ENCODE measurements at places on chromosomes 1 and 21. TPM values are rescaled to one million over a fixed set of nuclear protein-coding genes. Genes with fewer than 3 reads are reported as not detected.

Gene TFAP2E
- not detected for total RNA-seq

Gene SPRR1B
- total RNA-seq = not detected

Gene DMBX1
- not detected for total RNA-seq

Gene CELA3A
- not detected for total RNA-seq

Gene F5
- total RNA-seq = not detected

Gene ADAM30
- total RNA-seq = not detected

Gene ERICH3
- not detected for total RNA-seq

Gene IL10
- not detected for total RNA-seq

Gene PYCR2
- 26.5 TPM for total RNA-seq

Gene NUP210L
- not detected for total RNA-seq

- peaks cover 3% of the 10 kb centered on the region for H3K36me3 ChIP-seq
- H3K4me1 ChIP-seq = no peaks in the 10 kb centered on the region
- no peaks in the 10 kb centered on the region for H3K27me3 ChIP-seq
- DNase-seq = no peak
- no peak overlapping the region for H3K4me3 ChIP-seq
Observed at GRCh38 chr1:150820730-150821512, 12.9 kb upstream of the CTSK start.

- H3K27ac ChIP-seq = peak overlapping the region; percentile 82
- H3K4me3 ChIP-seq = no peak overlapping the region
- peaks cover 51% of the 10 kb centered on the region for H3K4me1 ChIP-seq
- no peaks in the 10 kb centered on the region for H3K27me3 ChIP-seq
- no peak for DNase-seq
- no peaks in the 10 kb centered on the region for H3K36me3 ChIP-seq
Observed at GRCh38 chr1:203666609-203667008, 40.0 kb downstream of the ATP2B4 start.

DNA sequence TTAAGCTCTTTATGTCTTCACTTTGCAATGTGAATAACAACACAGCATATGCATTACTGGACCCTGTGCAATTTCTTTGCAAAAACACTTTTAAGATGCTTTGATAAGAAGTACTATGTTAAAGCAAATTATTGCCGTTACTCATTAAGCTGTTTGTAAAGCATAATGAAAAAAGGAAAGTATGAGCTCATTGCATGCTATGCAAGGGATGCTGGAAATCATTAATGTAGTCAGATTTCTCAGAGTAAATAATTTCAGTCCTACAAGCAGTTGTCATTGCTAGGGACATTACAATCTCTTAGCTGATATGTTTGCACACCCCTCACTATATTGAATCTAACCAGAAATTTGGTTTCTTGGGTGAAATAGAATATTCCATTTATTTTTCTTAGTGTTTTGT is 982.5 kb upstream of the ADGRL2 start:
- no peak for DNase-seq
- H3K4me3 ChIP-seq = no peak overlapping the region
- H3K27me3 ChIP-seq = no peaks in the 10 kb centered on the region
- H3K36me3 ChIP-seq = no peaks in the 10 kb centered on the region
- no peak overlapping the region for H3K27ac ChIP-seq
- H3K4me1 ChIP-seq = no peaks in the 10 kb centered on the region

DNA sequence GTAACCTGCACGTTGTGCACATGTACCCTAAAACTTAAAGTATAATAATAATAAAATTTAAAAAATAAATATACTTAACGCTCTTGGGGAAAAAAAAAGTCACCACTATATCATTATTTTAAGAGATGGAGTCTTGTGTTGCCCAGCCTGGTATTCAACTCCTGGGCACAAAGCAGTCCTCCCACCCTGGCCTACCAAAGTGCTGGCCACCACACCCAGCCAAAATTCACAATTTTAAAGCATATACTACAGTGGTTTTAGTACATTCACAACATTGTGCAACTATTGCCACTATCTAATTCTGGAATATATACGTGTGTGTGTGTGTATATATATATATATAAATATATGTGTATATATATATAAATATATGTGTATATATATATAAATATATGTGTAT is 5.9 kb downstream of the HMGN2 start:
- H3K36me3 ChIP-seq = peaks cover 2% of the 10 kb centered on the region
- H3K27me3 ChIP-seq = no peaks in the 10 kb centered on the region
- H3K4me3 ChIP-seq = no peak overlapping the region
- H3K27ac ChIP-seq = no peak overlapping the region

GRCh38 chr1:118974661-118975060 is 13.5 kb downstream of the TBX15 start:
- H3K27me3 ChIP-seq = peaks cover 79% of the 10 kb centered on the region
- no peak overlapping the region for H3K4me3 ChIP-seq
- no peak overlapping the region for H3K27ac ChIP-seq
- DNase-seq = no peak
- no peaks in the 10 kb centered on the region for H3K4me1 ChIP-seq

DNA sequence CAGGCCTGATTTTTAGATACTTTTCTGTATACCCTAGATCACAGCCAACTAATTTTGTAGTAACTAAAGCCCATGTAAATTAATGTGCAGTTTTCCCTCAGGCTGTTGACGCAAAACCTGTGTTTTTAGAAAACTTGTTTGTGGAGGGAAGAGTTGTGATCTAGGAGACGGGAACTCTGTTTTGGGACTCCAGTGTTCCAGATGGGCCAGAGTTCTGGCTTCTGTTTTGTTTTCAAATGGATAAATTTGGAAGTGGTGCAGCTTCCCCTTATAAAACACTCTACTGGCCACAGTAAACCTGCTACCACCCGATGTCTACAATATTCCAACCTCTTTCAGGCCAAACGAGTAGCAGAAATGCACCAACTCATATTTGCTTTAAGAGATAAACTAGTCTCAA is 13.6 kb upstream of the GPR88 start:
- no peaks in the 10 kb centered on the region for H3K4me1 ChIP-seq
- H3K36me3 ChIP-seq = no peaks in the 10 kb centered on the region
- DNase-seq = no peak

- H3K4me3 ChIP-seq = no peak overlapping the region
- H3K4me1 ChIP-seq = no peaks in the 10 kb centered on the region
- H3K27ac ChIP-seq = no peak overlapping the region
- no peak for DNase-seq
- no peaks in the 10 kb centered on the region for H3K36me3 ChIP-seq
Observed at GRCh38 chr1:168004531-168004930, 67.7 kb upstream of the MPC2 start.

- H3K27me3 ChIP-seq = no peaks in the 10 kb centered on the region
- peaks cover 16% of the 10 kb centered on the region for H3K4me1 ChIP-seq
- no peak for DNase-seq
- no peak overlapping the region for H3K4me3 ChIP-seq
- no peak overlapping the region for H3K27ac ChIP-seq
Observed at GRCh38 chr21:38244885-38245869, 11.6 kb upstream of the KCNJ15 start.

DNA sequence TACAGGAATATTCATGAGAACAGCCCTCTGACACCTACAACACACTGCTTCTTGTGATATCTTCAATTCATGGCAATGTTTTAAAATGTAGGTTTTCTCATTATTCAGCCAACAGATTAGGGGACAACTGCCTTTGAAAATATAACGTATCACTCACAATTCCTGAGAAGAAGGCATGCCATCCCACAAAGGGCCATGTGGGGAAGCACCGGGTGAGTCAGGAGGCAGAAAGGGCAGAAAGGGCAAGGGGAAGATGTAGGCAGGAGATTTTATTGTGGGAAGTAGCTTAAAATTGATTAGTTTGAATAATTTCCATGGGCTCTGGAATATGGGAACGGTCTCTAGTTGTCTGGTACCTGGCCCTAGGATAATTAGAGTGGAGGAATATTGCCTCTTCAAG is 165.7 kb downstream of the HHIPL2 start:
- no peaks in the 10 kb centered on the region for H3K36me3 ChIP-seq
- no peaks in the 10 kb centered on the region for H3K4me1 ChIP-seq
- DNase-seq = no peak
- no peak overlapping the region for H3K4me3 ChIP-seq
- no peaks in the 10 kb centered on the region for H3K27me3 ChIP-seq

- peaks cover 2% of the 10 kb centered on the region for H3K4me1 ChIP-seq
- H3K27me3 ChIP-seq = no peaks in the 10 kb centered on the region
- H3K27ac ChIP-seq = no peak overlapping the region
- H3K36me3 ChIP-seq = no peaks in the 10 kb centered on the region
- no peak for DNase-seq
- no peak overlapping the region for H3K4me3 ChIP-seq
Observed at GRCh38 chr1:100902365-100902764, 6.5 kb downstream of the SLC30A7 start.

DNA sequence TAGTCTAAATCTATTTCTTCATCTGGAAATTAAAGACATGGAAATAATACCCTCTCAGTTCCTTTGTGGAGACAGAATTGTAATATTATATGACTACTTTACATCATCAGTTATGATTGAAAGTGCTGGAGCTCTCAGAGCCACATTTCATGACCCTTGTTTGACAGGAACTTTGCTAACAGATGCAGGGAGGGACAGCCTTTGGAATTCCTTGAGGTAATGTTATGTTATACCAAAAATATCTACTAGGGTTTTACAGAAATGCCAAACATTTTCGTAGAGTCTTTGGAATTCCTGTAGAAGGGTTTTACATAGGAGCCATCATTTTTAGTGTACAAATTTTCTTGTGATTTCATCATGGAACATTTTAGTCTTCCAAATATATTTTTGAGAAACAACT is 57.4 kb upstream of the ADAMTS5 start:
- no peaks in the 10 kb centered on the region for H3K27me3 ChIP-seq
- no peak overlapping the region for H3K27ac ChIP-seq
- H3K4me3 ChIP-seq = no peak overlapping the region
- no peak for DNase-seq
- H3K4me1 ChIP-seq = no peaks in the 10 kb centered on the region

DNA sequence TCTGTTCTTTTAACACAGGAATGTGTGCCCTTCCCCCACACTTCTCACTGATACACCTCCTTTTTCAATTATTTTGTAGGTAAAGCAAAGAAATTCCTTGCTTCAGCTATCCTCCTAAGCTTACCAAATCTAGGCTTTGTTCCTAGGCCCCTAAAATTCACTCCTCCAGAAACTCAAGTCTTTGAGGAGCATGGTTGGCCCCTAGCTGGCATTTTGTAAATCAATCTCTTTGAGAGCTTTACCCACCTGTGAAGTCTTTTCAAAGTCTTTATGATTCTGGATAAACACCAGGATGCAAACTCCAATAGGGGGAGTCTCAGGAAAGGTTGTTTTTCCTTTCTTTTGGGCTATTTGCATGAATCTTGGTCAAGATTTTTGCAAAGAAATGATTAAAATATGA is 82.9 kb upstream of the ZNF644 start:
- no peaks in the 10 kb centered on the region for H3K27me3 ChIP-seq
- no peak overlapping the region for H3K4me3 ChIP-seq
- H3K4me1 ChIP-seq = no peaks in the 10 kb centered on the region
- DNase-seq = no peak

DNA sequence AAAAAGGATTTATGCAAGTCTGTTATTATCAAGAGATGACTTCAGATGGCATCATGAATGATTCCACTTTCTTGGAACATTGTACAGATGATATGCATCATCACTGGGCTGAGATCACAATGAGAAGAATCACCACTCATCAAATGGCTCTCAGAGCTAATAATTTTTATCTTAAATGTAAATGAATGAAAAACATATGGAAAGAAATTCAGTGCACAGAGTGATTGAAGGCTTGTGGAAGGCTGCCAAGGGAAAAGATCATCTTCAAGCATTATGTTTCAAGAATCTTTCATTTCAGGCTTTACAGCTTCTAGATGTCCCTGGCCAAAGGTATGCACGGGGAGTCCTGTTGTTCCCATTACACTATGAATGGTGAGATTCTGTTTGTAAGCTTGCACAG is 955.7 kb downstream of the TTLL7 start:
- H3K4me1 ChIP-seq = no peaks in the 10 kb centered on the region
- no peak overlapping the region for H3K4me3 ChIP-seq
- H3K27me3 ChIP-seq = no peaks in the 10 kb centered on the region
- H3K36me3 ChIP-seq = no peaks in the 10 kb centered on the region
- H3K27ac ChIP-seq = no peak overlapping the region
- DNase-seq = no peak

- no peaks in the 10 kb centered on the region for H3K36me3 ChIP-seq
- peaks cover 72% of the 10 kb centered on the region for H3K4me1 ChIP-seq
- H3K27me3 ChIP-seq = peaks cover 26% of the 10 kb centered on the region
- peak overlapping the region; percentile 92 for H3K27ac ChIP-seq
- DNase-seq = peak; percentile 63
Observed at GRCh38 chr1:150151291-150152181, 1.8 kb downstream of the PLEKHO1 start.

- no peak overlapping the region for H3K4me3 ChIP-seq
- no peak for DNase-seq
- no peak overlapping the region for H3K27ac ChIP-seq
- H3K27me3 ChIP-seq = no peaks in the 10 kb centered on the region
- H3K4me1 ChIP-seq = no peaks in the 10 kb centered on the region
- H3K36me3 ChIP-seq = no peaks in the 10 kb centered on the region
Observed at GRCh38 chr21:22364163-22364562, 1366.0 kb downstream of the NCAM2 start.

GRCh38 chr1:51380936-51381335 is 50.6 kb upstream of the TTC39A start:
- H3K27me3 ChIP-seq = no peaks in the 10 kb centered on the region
- DNase-seq = no peak
- peaks cover 13% of the 10 kb centered on the region for H3K36me3 ChIP-seq
- H3K27ac ChIP-seq = no peak overlapping the region
- no peaks in the 10 kb centered on the region for H3K4me1 ChIP-seq

DNA sequence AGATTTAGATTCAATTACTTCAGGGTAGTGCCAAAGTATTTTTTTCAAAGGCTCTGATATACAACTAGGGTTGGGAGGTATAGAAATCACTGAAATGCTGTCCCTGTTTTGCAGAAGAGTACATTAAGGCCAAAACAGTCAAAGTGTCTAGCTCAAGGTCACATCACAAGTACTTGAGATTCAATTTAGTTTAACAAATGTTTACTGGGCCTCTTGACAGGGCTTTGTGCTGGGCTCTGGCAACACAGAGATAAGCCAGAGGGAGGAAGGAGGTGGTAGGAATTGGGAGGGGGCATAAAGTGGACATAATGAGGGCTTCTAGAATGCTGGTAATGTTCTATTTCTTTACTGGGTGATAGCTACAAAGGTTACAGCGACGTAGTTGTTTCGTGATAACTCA is 2.3 kb upstream of the SLC9A1 start:
- no peaks in the 10 kb centered on the region for H3K36me3 ChIP-seq
- no peak overlapping the region for H3K27ac ChIP-seq
- peaks cover 26% of the 10 kb centered on the region for H3K4me1 ChIP-seq
- no peak for DNase-seq
- H3K4me3 ChIP-seq = no peak overlapping the region

GRCh38 chr21:17784180-17784598 is 35.0 kb downstream of the C21orf91 start:
- no peaks in the 10 kb centered on the region for H3K27me3 ChIP-seq
- H3K4me1 ChIP-seq = no peaks in the 10 kb centered on the region
- DNase-seq = no peak
